ENCODE measurements at places on chromosomes 1 and 21.

DNA sequence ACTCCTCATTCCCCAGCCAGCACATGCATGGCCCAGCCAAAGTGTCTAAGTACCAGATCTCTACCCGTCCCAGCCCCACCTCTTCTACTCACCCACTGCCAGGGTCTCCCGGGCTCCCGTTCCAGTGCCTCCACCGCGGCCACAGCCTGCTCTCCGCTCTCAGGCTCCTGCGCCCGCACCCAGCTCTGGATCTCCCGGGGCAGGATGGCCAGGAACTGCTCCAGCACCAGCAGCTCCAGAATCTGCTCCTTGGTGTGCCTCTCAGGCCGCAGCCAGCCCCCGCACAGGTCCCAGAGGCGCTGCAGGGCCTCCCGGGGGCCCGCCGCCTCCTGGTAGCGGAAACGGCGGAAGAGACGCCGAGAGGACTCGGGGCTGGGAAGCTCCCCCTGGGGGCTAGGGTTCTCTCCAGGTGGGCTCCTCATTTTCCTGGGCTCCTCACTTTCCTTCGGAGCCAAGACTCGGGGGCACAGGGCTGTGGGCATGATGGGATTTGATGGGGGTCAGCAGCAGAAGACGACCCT is 2.5 kb downstream of the ZNF496 start:
- no peak for DNase-seq

DNA sequence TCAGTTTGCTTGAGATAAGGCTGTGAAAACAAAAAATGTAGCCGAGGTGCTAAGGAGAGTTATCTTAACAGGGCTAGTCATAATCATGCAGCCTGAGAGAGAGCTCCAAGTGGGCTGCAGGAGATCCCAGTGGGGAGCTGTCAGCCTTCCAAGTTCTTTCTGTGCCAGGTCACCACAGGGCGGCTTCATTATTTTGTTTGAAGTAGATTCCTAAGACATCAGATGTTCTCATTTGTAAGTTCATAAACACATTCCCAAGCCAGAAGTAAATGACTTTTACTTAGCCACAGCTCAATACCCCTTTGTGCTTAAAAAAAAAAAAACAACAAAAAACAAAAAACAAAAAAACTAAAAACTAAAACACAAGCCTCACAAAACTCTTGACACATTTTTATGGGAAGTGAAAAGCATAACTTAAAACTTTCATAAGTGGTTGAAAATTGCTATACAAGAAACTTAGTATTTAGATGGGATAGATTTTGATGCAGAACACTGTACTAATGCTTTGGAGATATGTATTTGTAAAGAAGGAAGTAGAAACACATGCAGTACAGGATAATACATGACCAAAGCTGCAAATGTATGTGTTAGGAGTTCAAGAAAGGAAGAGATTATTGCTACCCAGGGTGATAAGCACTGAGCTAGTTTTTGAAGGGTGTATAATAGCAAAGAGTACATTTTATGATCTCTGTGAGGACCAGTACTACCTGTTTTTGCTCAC is 8.6 kb downstream of the CDC14A start:
- peak; percentile 88 for DNase-seq

DNA sequence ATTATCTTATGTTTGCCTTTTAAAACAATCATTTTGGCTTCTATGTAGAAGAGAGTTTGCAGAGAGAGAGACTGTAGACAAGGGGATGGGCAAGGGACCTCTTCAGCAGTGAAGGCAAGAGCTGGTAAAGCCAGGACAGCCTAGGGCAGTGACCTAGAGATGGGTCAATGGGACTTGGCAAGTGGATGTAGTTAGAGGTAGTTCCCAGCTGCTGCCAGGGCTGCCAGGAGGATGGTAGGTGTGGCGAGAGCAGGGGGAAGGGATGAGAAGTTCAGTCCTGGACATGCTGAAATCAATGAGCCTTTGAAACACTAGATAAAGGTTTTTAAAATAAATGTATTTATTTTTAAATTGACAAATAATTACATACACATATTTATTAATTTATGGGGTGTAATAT is 6.4 kb upstream of the SPRR5 start:
- no peak for DNase-seq

- DNase-seq: no peak
Measured at GRCh38 chr21:42841156-42841915, 38.0 kb downstream of the WDR4 start.

DNA sequence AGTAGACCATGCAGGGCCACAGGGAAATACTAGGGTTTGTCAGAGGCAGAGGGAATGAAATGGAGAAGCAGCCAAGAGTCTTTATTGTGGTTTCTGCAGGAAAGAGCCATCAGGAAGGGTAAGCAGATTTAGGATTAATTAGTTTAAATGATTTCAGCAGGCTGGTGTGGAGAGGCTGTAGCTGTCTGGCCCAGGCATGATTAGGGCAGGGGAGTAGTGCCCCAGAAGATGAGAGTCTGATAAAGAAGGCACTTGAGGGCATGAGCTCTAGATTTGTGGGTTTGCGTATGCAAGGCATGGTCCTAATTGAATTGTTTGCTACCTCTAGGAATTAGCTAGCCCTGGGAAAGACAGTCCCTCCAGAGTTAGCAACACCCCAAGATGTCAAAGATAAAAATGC is 484.6 kb upstream of the PLXNA2 start:
- DNase-seq: no peak

All from retinal pigment epithelial cell (primary cell).